Forelimb muscle (tissue), 1 donor: ENCODE measurements at places on chromosomes 3 and 15. TPM values are rescaled to one million over a fixed set of nuclear protein-coding genes. Genes with fewer than 3 reads are reported as not detected.

Gene MEIS2
- polyA plus RNA-seq = 4.2 TPM

Gene CCDC13
- polyA plus RNA-seq = 0.67 TPM

Gene LRRIQ4
- polyA plus RNA-seq = 0.13 TPM

Gene FRMD4B
- 14.0 TPM for polyA plus RNA-seq

Gene SHC4
- 2.3 TPM for polyA plus RNA-seq

Gene DALRD3
- 32.6 TPM for polyA plus RNA-seq

Gene CCDC174
- polyA plus RNA-seq = 23.1 TPM

Gene CMTM6
- polyA plus RNA-seq = 19.1 TPM

Gene NMNAT3
- 5.2 TPM for polyA plus RNA-seq

Gene LPP
- polyA plus RNA-seq = 12.4 TPM

Gene GATA2
- 2.9 TPM for polyA plus RNA-seq

Gene CKMT1B
- not detected for polyA plus RNA-seq

Gene GOLGA8S
- polyA plus RNA-seq = 0.92 TPM

Gene RNU5B-1
- polyA plus RNA-seq = not detected
